Stimulated activated CD4-positive, alpha-beta T cell treated with anti-CD3 and anti-CD28 coated beads, Interleukin-1b, Interleukin-23, amount 100 ng/mL, for 1 hour (primary cell): ENCODE measurements at places on chromosomes 6 and 20.

DNA sequence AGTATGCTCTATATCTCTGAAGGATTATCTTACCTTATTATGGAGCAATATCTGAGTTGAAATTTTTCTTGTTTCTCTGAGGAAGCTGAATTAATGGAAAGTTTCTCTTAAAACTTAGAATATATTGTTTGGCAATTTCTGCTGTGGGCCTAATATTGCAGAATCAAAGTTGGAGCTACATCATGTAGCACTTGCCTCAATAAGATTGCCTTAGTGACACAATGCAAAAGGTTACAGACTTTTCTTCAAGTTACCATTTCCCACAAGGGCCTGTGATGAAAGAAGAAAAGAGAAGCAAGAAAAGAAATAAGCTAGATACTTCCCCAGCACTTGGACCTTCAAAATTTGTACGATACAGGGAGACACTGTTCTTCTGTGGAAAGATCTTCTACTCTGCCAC lies 151.2 kb downstream of the SOBP start:
- DNase-seq = no peak

GRCh38 chr20:24446811-24447210 lies 22.6 kb upstream of the SYNDIG1 start:
- DNase-seq = no peak

GRCh38 chr20:7305976-7306375 lies 538.5 kb downstream of the BMP2 start:
- DNase-seq = no peak

GRCh38 chr6:165274611-165275010 lies 34.8 kb downstream of the C6orf118 start:
- DNase-seq = no peak

GRCh38 chr6:41503827-41504465 lies 42.2 kb upstream of the FOXP4 start:
- no peak for DNase-seq

- no peak for DNase-seq
Observed at GRCh38 chr20:19692685-19693119, 65.4 kb upstream of the RIN2 start.

DNA sequence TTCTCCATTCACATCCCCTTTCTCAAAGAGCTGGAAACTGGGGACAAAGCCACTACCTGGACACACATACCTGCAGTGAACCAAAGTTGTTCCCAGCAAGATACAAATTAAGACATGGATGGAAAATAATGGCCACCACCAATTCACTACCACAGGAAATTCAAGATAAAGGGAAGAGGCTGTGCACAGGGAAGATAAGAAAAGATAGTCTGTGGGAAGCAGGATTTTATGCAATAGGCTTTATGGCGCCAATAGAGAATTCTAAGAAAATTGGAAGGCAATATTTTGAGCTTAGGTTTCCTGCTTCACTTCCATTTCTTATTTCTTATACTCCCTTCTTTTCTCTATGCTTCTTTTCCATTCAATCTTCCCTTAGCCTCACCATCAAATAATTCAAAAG lies 9.9 kb downstream of the GPX6 start:
- DNase-seq = no peak

GRCh38 chr6:129032602-129033001 lies 149.7 kb downstream of the LAMA2 start:
- DNase-seq = no peak

DNA sequence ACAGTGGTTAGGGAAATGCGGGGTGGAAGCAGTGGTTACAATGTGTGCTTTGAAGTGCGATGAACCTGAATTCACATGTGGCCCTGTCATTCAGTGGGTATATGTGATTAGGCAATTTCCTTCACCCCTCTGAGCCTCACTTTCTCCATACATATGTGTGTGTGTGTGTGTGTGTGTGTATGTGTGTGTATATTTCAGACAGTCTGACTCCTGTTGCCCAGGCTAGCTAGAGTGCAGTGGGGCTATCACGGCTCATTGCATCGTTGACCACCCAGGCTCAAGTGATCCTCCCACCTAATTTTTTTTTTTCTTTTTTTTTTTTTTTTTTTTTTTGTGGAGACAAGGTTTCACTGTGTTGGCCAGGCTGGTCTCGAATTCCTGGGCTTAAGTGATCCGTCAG lies 6.3 kb downstream of the PPP1R14C start:
- DNase-seq = no peak

- no peak for DNase-seq
Observed at GRCh38 chr6:89483111-89483720, 50.3 kb downstream of the ANKRD6 start.

DNA sequence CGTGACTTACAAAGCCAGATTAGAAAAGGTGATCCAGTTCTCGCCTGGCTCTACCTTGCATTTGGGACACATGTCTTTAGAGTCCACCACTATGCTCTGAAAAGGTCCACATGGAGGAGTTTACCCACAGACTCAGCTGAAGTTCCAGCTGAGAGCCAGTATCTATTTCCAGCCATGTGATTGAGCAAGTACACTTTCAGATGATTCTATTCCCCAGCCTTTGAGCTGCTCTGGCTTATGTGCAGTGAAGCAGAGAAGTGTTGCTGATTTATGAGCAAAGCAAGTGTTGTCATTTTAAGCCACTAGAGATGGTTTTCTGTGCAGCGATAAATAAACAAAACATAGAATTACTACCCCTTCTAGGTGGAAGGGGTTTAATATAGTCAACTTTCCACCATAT lies 520.8 kb upstream of the RNF217 start:
- no peak for DNase-seq

GRCh38 chr6:147260091-147260490 lies 55.9 kb downstream of the STXBP5 start:
- no peak for DNase-seq

DNA sequence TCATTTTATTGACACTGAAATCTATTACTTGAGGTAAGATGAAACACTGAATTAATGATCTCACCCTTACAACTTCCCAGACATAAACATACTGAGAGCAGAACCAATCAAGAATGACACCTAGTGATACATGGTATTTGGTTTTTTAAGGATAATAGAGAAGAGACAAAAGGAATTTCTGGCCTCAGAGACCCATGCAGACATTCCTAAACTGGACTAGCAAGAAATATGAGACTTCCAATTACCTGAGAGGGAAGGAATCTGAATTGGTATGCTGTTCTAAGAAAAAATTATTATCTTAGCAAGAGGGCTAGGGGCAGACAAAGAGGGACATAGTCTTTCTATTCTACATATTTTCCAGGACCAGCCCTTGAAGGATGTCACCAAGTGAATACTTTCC lies 141.1 kb downstream of the BMP5 start:
- no peak for DNase-seq

- no peak for DNase-seq
Observed at GRCh38 chr6:107800564-107801164, 23.4 kb downstream of the SCML4 start.

- no peak for DNase-seq
Observed at GRCh38 chr20:15986690-15987089, 586.6 kb downstream of the KIF16B start.

DNA sequence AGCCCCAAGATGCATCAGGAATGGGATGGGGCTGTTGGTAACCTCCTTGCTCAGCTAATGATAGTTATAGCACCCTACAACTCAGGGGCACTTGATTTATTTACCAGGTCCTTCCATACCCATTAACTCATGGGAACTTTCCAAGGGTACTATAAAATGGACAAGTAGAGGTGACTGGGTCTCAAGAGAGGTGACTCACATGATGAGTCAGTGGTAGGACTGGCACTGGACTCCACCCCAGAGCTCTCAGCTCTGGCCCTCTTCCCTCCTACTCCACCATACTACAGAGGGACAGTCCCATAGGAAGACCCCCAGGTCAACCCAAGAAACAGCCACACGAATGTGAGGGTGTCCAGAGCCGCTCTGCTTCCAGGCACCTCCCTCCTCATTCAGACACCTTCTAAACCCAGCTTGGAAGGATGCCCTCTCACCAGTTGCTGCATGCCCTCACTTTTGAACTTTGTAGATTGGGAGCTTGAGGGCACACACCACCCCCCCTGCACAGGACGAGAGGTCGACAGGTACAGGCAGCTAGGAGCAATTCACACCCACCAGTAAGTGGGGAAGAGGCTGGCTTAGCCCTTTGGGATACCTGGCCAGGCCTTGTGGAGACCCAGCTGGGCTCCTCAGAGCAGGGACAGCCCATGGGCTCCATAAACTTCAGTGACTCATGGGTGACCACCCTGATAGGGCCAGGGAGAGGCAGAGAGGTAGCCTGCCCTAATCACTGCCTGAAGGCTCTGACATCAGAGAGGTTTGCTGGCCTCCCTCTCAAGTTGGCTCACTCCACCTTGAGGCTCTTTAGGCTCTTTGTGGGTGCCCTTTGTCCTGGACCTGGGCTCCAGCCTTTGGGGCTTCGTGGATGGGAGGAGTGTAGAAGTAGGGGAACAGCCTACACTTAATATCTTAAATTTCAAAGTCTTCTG lies 81.6 kb upstream of the MLN start:
- DNase-seq = no peak

DNA sequence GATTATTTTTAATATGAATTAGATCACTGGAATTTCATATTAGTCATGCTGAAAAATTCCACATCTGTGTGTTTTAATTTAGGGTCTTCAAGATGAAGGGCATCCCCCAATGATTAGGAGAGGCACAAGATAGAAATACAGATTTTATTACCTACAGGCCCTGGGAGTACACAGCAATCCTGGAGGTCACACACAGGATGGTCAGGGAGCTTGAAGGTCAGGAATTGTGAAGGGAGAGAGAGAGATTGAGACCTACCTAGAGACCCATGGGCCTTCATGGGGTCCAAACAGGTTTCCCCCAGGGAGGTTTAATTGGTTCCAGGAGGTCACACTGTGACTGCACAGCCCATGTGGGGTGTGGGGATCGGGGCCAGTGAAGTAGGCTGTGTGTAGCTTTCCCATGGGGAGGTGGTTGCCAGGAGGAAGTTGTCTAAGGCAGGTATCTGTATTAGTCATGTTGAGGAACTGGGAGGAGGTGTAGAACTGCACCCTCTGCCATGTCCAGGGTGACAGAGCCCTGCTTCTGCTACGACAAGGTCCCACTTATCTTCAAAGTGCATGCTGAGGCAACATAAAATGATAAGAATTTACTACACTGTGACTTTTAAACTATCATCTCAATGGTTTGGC lies 18.3 kb downstream of the SNX9 start:
- DNase-seq = no peak

DNA sequence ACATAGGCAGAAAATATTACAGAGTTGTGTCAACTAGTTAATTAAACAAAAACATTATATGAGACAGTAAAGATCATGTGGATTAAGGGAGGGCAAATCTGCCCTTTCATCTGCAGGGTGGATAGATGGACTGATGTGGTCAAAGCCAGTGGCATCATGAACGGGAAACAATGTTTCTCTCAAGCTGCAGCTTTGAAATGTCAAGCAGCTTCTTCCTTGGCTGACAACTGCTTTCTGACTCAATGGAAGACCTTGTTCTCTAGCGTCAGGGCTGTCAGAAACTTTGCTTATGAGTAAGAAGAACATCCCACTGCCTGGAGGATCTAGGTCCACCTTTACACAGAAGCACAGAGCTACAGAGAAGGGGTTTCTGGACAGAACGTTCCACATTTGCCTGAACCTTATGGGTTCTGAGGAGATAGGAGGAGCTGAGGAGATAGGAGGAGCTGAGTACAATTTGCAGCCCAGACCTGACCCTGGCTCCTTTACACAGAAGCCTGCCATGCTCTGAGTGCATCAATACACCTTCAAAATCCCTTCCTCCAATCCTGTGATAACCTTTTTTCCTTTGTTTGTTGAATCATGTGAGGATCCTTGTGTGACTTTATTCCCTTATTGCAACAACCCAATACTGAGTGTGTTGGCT lies 6.1 kb downstream of the CST5 start:
- DNase-seq = no peak

DNA sequence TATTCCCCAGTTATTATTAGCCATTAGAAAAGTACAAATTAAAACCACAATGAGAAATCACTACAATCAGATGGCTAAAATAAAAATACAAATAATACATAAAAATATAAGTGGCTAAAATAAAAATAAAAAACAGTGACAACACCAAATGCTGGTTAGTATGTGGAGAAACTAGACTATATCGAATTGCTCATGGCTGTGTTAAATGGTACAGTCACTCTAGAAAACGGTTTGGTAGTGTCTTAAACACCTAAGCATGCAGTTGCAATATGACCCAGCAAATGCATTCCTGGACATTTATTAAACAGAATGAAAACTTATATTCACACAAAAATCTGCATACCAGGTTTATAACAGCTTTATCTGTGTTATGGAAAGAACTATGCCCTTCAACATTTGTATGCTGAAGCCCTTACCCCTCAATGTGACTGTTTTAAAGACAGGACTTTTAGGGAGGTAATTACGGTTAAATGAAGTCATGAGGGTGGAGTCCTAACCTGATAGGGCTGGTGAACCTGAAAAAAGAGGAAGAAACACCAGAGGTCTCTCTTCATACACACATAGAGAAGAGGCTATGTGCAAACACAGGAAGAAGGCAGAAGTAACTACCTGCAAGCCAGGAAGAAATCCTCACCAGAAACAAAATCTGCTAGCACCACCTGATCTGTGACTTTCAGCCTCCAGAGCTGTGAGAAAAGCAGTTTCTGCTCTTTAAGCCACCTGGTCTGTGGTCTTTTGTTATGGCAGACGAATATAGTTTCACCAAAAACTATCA lies 84.9 kb downstream of the ASCC3 start:
- DNase-seq = no peak

GRCh38 chr20:47258745-47259695 lies 97.5 kb downstream of the ZMYND8 start:
- DNase-seq = no peak

- DNase-seq = no peak
Observed at GRCh38 chr6:138891255-138891986, 95.5 kb downstream of the ECT2L start.

- no peak for DNase-seq
Observed at GRCh38 chr20:5947276-5947675, 3.1 kb downstream of the TRMT6 start.

- DNase-seq = no peak
Observed at GRCh38 chr20:36541768-36542488, 609 bp downstream of the MYL9 start.

GRCh38 chr6:164532198-164533044 lies 777.0 kb downstream of the C6orf118 start:
- DNase-seq = no peak

DNA sequence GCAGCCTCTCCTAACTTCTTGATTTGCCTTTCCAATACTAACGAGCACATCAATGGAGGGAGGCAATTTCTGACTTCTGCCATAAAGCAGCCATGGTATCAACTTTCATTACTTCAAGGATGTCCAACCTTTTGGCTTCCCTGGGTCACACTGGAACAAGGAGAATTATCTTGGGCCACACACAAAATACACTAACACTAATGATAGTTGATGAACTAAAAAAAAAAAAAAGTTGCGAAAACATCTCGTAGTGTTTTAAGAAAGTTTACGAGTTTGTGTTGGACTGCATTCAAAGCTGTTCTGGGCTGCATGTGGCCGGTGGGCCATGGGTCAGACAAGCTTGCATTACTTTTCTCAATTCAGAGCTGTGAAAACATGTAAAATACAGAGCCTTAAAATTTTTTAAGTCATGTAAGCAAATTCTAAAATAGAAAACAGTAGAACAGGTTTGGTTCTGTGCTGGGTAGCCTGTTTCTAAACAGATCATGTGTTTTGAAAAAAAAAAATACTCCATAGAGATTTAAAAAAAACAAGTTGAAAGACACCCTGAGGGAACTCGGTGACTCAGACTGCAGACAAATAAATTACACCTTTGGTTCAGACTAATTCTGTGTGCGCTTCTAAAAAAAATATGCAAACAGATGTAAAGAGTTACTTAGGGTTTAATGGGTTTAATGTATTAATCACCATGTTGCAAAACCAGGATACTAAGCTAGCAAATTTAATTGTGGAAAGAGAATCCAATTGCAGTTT lies 43.6 kb upstream of the SLC22A23 start:
- DNase-seq = no peak

- DNase-seq = no peak
Observed at GRCh38 chr6:15990179-15990578, 138.7 kb upstream of the MYLIP start.
